ENCODE measurements at places on chromosomes 7 and 10.

- DNase-seq, result no peak
Measured at GRCh38 chr10:123621492-123621891, 44.7 kb upstream of the GPR26 start.

- DNase-seq, result no peak
Measured at GRCh38 chr7:77877791-77878190, 79.2 kb downstream of the PHTF2 start.

DNA sequence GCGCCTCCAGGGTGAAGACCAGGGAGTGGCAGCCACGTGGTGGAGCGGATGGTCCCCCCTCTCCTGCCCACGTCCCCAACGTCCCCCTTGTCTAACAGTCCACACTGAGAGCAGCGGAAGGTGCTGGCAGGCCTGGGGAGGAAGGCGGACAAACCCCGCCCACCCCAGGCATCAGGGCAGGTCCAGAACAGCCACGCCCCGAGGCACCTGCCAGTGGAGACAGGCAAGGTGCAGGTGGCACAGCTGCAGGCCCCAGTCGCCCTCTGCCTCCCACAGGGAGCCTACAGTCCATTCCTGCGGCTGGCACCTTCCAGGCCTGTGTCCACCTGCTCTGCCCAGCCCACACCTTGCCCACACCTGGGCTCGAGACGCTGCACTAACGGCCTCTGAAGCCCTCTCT lies 24.9 kb downstream of the CYP2W1 start:
- DNase-seq, result no peak

- no peak for DNase-seq
Measured at GRCh38 chr10:130777507-130778165, 533.9 kb downstream of the TCERG1L start.

DNA sequence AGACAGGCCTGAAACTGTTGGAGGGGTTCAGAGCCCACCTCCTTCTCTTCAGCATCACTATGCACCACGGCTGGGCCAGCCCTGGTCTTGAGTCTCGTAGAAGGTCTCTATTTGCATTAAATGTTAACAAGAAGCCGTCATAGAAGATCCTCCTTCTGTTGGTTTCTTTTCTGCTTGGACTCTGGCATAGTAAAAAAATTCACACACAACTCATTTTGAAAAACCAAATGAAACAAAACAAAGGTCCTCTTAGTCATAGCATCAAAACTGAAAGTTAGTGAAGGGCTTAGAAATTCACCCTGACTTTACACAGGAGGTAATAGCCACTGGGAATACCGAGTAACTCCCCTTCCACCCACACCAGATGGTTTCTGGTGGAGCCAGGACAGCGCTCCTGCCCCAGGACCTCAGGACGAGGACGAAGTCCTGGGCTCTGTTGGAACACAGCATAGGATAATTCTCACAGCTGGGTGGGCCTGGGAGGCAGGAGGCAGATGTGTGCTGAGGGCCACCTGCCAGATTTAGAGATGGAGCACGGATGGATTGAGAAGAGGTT lies 248.4 kb upstream of the KLF6 start:
- DNase-seq, result no peak

GRCh38 chr7:43646603-43647338 lies 63.9 kb downstream of the STK17A start:
- no peak for DNase-seq

DNA sequence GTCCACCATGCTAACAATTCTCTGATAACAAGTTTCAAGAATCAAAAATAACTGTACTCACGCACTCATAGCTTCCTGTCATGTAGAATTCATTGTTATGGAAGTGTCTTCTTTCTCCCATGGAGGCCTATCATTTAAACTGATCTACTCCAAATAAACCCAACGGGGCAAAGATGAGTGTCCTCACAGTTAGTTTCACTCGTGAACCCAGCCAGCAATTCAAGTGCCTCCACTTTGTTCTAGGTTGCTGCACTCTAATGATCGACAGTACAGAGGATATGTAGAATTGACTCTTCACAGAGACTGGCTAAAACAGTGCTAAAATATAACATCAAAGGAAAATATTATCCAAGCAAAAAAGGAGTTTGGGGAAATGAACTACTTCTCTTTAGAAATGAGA lies 111.4 kb downstream of the LRRN3 start:
- DNase-seq, result no peak

All from kidney glomerular epithelial cell (primary cell).